Mammary epithelial cell (primary cell): ENCODE measurements at places on chromosomes 12 and 14.

DNA sequence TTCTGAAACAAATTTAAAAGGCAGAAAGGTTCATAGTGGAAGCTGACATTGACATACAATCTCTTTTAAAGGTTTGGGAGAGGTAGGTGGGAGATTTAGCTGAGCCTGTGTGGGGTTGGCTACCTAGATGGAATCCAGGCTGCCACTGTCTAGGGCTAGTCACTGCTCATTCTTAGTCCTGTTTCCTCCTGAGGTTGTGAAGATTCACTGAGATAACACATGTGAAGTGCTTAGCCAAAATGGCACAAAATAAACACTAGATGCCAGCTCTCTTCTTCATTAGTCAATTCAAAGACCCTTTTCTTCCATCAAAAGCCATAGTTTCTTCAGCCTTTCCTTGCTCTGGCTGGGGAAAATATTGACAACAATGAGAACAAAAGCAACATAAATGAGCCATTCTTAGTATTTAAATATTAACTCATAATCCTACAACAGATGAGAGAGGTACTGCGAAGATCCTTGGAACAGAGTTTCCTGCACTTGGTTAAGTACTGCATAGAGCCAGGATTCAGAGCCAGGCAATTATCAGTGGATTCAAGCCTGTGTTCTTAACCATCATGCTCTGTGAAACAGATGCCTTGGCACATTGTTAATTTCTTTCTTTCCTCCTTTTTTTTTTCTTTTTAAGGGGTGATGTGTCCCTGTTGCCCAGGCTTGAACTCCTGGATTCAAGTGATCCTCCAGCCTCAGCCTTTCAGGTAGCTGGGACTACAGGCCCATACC is 3.5 kb downstream of the MYF6 start:
- DNase-seq = no peak

GRCh38 chr12:15038137-15038536 is 65.3 kb downstream of the PDE6H start:
- no peak for DNase-seq

GRCh38 chr12:2488596-2488995 is 306.2 kb upstream of the FKBP4 start:
- no peak for DNase-seq

- peak; percentile 34 for DNase-seq
Measured at GRCh38 chr12:85733221-85733840, 102.9 kb downstream of the RASSF9 start.

DNA sequence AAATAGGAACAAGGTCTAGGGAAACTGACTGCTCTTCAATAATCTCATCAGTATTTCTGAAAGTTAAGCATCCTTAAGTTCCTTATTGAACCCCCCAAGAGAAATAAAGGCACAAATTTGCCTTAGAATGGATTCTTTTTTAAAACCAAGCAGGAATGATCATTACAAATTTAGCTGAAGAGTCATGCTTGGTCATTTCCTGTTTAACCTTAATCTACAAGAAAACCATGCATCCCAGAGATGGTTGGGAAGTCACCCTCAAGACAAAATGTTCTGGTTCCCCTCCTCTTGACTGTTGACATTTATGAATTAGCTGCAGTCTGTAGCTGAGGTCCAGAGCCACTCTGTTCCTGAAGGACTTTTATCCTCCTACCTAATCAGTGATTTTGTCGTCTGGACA is 291.8 kb upstream of the G2E3 start:
- peak; percentile 26 for DNase-seq

GRCh38 chr14:80404413-80404812 is 193.1 kb upstream of the DIO2 start:
- no peak for DNase-seq

DNA sequence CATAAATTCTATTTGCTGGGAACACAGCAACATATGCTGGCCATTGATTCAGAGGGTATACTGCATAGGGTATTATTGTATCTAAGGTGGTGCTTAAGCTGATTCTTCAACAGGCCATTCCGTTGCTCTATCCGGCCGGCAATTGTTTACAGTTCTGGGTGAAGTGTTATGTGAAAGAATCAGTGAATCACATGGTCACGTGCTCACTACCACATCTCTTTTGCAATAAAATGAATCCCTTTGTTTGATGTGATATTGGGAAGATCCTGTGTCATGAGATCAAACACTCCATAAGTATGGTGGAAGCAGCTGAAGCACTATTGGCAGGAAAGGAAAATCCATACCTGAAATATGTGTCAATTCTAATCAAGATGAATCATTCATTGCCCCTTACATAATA is 7.6 kb upstream of the USP15 start:
- DNase-seq = no peak

DNA sequence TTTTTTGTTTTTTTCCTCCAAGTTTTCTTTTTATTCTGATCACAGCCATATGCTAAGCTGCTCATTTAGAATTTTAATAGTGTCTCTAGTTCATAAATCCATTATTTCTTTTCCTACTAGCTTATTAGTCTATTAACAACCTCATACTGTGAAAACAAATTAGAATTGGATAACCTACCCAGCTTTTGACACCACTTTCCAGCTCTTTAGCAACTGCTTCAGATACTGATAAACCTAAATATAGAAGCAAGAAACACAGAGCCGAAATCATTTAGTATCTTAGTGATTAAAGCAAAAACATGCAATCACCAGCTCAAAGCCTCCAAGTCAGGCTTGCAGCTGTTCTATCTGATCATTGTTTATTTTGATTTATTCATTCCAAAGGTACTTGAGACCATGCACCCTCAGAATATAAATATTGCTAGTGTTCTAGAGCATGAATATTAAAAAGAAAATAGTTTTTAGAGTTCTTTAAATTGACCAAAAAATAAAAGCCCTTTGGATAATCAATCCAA is 121.5 kb downstream of the STXBP6 start:
- DNase-seq = no peak

GRCh38 chr12:75446857-75447256 is 33.7 kb upstream of the GLIPR1 start:
- DNase-seq = peak; percentile 73

GRCh38 chr12:26768611-26769603 is 64.1 kb downstream of the ITPR2 start:
- DNase-seq = no peak

GRCh38 chr12:104407922-104408321 is 48.8 kb upstream of the CHST11 start:
- DNase-seq = no peak

GRCh38 chr14:77347751-77348150 is 26.9 kb downstream of the GSTZ1 start:
- DNase-seq = no peak

- no peak for DNase-seq
Measured at GRCh38 chr12:32379667-32380066, 19.7 kb upstream of the FGD4 start.

- no peak for DNase-seq
Measured at GRCh38 chr12:11829764-11830194, 180.3 kb downstream of the ETV6 start.

- DNase-seq = peak; percentile 71
Measured at GRCh38 chr12:122951406-122951805, 14.9 kb downstream of the ABCB9 start.

GRCh38 chr12:41460906-41461305 is 272.8 kb downstream of the PDZRN4 start:
- no peak for DNase-seq

DNA sequence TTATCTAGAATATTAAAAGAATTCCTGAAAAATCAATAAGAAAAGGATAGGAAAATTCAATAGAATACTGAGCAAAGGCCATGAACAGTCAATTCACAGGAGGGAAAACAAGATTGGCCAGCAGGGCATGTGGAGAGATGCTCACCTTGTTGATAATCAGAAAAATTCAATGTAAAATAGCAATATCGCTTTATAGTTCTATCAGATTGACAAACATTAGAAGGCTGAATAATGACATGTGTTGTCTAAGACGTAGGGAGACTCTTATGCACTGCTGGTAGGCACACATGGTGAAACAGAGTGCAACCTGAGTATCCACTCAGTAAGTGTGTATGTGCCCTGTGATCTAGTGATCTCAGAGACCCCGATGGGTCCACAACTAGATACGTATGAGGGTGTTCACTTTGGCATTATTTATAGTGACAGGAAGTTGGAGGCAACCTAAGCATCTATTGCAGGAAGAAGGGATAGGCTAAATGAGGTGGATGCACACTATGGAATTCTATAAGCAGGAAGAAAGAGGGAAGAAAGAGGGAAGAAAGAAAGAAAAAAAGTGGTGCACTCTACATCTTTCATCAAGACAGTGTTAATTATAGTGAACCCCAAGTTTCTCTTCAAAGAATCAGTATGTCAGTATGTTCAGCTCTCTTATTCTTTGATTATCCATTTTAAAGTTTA is 3.8 kb upstream of the ANKRD33 start:
- DNase-seq = no peak

GRCh38 chr12:48929551-48929950 is 4.3 kb upstream of the FKBP11 start:
- DNase-seq = no peak

- DNase-seq = no peak
Measured at GRCh38 chr12:51378749-51379148, 12.5 kb downstream of the GALNT6 start.

DNA sequence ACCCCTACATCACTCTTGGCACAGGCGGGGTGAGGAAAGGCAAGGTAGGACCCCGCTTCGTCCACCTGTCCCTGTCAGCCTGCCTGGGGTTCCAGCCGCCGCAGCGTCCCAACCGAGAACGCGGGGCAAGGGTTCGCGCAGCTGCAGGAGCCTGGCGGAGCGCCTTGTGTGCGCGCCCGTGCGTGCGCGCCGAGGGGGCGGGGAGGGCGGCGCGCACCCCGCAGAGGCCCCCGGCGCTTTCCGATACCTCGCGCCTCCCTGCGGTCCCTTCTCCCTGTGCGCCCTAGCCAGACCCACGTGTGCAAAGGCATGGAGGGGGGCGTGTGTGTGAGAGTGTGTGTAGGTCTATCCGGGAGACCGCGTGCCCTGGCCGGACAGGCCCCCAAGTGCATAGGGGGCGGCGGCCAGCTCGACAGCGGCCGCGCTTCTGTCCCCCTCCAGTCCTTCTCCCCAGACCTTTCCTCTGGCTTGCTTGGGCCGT is 122.4 kb downstream of the TSPAN9 start:
- no peak for DNase-seq

DNA sequence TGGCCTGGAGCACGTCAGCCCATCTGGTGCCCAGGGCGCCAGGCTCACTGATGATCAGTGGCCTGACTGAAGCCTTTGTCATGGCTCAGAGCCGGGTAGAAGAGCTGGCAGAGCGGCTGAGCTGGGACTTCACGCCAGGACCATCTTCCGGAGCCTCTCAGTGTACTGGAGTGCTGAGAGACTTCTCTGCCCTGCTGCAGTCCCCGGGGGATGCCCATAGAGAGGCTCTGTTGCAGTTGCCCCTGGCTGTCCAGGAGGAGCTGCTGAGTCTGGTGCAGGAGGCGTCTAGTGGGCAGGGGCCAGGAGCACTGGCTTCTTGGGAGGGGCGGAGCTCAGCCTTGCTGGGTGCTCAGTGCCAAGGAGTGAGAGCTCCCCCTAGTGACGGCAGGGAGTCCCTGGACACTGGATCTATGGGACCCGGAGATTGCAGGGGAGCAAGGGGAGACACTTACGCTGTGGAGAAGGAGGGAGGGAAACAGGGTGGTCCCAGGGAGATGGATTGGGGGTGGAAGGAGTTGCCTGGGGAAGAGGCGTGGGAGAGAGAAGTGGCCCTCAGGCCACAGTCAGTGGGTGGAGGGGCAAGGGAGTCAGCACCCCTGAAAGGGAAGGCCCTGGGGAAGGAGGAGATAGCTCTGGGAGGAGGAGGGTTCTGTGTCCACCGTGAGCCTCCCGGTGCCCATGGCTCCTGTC is 2.0 kb downstream of the KHNYN start:
- peak; percentile 84 for DNase-seq

DNA sequence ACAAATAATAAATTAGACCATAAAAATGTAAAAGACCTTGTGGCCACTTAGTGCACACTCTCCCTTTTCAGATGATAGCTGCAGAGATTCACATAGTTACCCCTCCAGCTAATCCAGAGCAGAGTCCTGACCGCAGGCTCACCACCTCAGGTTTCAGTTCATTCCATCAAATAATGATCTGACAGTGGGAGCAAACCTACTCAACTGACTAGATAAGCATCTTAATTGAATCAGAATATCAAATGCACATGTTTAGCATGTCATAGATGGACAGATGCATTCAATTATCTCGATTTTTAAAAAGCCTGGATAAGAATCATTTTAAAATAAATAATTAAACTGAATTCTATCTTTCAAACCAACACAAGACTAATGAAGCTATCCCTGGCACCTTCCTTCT is 242.3 kb upstream of the PDZRN4 start:
- no peak for DNase-seq

DNA sequence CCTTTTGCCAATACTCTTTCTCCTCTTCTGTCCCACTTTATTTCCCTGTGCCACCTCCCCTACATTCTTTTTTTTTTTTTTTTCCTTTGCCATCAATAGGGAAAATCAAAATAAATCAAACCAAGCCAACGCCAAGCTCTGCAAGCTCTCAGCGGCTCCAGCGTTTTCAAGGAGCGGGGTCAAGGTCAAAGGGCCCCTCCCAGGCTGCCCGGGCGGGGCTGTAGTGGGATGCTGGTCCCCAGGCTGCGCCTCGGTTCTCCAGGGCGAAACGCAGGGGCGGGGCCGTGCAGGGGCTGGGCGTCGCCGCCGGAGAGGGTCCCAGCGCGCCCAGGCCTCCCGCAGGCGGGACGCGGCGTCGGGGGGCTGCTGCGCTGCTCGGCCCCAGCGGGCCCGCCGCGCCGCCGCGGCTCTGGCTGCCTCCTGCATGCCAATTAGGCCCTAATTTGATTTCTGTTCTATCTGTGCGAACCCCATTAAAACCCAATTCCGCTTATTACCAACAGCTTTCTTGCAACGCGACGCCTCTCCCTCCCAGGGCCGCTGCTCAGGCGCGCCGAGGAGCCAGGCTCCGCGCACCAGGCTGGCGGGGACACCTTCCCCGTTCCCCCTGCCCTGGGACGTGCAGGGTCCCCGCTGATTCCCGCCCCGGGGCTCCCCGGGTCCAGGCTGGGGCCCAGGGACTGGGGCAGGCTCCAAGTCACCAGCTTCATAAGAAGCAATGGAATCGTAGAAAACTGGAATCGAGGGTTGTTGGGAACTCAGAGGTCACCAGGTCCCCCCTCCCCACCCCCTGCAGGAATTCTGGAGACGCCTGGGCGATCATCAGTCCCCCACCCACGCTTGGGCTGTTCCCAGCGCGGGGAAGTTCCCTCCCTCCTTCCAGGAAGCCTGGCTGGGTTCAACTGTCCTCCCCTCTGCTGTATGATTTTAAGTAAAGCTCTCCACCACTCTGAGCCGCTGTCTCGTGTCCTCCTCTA is 50.7 kb upstream of the MAP1LC3B2 start:
- no peak for DNase-seq

GRCh38 chr14:22482782-22483553 is 106.1 kb downstream of the DAD1 start:
- no peak for DNase-seq

- no peak for DNase-seq
Measured at GRCh38 chr12:94705676-94706075, 55.3 kb upstream of the TMCC3 start.

GRCh38 chr12:41304526-41304925 is 116.4 kb downstream of the PDZRN4 start:
- no peak for DNase-seq
